GDM1 (cell line): ENCODE measurements at places on chromosomes 7 and 10.

- no peak for DNase-seq
Measured at GRCh38 chr7:31933481-31933880, 136.7 kb downstream of the PDE1C start.

DNA sequence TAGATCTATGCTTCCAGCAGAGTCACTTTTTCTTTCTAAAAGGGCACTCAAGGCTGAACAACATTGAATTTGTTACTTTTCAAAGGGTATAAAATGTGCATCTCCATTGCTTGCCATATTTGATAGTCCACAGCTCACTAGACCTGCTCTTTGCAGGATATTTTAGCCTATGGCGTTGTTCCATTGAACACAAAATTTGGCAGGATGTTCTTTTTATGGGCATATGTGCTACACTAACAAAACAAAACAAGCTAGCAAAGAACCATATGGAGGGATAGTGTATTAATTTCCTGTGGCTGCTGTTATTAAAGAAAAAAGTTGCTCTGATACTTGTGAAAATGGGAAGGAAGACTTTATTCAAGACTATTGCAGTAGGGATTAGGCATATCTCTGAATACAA is 828.7 kb downstream of the TYW1 start:
- DNase-seq = no peak

- DNase-seq = no peak
Measured at GRCh38 chr10:49628599-49628998, 14.8 kb downstream of the CHAT start.

- no peak for DNase-seq
Measured at GRCh38 chr7:138338361-138338760, 121.7 kb upstream of the TRIM24 start.

DNA sequence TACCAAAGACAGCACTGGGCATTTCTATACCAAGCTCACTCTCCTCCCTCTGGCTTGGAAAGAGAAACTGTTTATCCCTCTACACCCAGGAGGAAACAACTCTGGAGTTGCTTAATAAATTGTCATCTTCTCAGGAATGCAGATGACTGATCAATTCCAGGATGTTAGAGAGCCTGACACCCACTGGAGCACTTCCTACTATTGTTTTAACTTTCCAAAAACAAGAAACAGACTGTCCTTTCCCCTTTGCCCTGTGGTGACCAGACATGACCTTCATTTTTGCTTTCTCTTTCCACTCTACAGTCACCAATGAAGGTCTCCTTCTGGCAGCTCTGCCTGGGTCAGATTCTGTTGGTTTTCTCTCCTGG is 19.6 kb downstream of the GIMAP4 start:
- no peak for DNase-seq

DNA sequence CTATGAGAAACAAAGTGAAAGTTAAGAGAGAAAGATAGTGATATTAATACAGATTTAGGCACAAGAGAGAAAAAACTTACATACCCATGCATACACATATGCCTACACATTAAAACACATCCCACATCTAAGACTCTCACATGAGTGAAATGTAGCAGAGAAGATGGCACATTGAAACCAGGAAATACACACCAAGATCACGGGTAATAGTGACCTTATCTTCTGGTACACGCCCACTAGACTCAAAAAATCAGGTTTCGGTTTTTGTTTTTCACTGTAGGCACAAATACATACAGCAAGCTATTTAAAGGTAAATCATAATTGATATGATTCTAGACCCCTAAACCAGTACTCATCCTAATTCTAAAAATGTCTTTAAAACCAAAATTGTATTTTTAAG is 225.2 kb upstream of the TAC1 start:
- no peak for DNase-seq

DNA sequence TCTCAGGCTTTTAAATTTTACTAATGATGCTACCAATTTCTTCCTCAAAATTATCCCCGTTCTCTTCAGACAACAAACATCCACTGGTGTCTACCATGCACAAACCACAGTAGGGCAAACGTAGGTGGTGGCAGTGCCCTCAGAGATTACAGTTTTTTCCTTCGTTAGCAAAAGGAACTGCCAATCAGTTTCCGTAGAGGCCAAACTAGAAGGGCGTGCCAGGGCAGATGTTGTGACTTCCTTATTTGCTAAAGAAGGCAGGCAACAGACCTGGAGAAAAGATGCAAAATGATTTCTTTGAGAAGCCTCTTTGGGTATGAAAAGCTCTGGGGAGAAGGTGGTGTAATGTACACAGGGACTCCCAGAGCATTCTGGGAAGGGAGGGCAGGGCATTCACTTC is 7.6 kb upstream of the FAM180A start:
- DNase-seq = no peak

DNA sequence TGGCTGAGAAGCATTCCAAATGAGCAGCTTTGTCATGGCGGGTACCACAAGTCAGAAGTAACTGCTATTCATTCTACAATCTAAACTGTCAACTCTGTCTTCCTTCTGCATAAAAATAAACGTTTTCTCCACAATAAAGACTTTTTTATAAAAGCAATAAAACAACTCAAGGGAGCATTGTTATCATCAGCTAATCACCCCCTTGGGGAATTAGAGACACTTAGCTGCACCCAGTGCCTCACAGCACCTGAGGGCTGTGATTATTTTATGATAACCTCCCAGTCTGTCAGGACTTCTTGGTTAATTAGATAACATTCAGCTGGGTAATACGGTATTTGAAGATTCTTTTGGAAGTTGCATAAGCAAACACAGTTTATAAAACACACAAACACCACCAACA is 155.6 kb downstream of the PPP1R3A start:
- no peak for DNase-seq

- no peak for DNase-seq
Measured at GRCh38 chr7:132065989-132066603, 509.7 kb upstream of the PODXL start.

GRCh38 chr10:69955897-69956740 is 96.5 kb upstream of the MACROH2A2 start:
- no peak for DNase-seq

- no peak for DNase-seq
Measured at GRCh38 chr7:17118412-17118811, 180.0 kb upstream of the AHR start.

DNA sequence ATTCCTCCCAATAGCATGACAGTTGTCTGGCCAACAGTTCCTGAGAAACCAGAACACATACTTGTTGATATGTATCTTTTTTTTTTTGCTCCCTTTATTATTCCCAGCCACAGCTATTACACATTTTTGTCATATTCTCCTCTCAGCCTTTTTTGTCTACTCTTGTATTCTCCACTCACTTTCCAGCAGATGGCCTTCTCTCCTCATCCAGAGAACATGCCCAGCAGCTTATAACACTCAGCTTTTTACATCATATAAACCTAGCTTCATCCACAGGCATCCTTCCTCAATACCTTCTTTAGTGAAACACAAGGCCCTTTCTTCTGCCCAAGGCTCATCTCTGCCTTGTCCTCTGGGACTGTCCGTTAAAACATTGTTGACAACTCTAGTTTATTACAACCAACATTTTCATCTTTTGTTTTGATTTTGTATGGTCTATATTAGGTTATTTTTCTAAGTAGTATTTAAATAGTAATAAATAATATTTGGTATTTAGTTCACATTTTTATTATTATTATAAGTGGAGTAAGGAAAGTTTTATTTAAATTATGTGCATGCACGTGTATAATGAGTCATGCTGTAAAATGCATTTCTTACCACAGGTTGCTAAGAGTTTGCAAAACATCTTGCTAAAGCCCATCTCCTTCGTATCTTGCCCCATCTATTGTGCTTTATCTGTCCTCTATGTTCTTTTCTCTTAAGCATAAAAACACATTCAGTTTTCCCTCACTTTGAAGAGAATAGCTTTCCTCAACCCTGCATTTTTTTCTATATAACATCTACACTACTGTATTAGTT is 101.5 kb downstream of the ORC5 start:
- no peak for DNase-seq

DNA sequence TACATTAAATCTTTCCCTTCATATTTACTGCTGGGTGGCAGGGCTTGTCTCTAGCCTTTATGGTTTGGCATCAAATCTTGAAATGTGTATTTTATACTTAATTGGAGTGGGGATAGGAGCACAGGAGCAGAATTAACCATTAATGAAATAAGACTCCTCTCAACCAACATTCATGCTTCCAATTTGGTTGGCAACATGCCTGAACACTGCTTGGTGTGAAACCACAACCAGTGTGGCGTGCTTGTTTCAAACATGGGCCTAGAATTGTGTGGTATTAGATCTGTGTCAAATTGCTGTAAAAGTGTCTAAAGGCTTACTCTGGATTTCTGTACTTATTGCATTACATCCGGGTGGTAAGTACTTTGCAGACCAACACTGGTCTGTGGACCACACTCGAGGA is 25.1 kb upstream of the VPS41 start:
- no peak for DNase-seq

DNA sequence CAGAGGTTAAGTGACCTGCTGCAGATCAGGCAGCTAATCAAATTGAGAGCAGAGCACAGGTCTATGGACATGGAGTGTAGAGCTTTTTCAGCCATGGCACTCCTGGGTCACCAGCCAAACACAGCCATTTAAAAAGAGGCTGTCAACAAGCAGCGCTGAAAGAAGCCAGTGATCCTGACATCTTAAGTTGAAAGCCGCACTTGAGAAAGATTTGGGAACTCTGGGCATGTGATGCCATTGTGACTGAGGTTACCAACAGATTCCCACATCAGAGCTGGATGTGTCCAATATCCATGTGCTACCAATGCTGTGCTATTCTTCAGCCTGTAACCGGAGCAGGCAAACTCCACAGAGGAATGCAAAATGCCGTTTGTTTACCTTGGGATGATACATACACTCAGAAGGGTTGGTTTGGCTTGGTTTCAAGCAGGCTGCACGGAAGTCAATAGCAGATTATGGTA is 56.2 kb upstream of the ABLIM1 start:
- DNase-seq = no peak

DNA sequence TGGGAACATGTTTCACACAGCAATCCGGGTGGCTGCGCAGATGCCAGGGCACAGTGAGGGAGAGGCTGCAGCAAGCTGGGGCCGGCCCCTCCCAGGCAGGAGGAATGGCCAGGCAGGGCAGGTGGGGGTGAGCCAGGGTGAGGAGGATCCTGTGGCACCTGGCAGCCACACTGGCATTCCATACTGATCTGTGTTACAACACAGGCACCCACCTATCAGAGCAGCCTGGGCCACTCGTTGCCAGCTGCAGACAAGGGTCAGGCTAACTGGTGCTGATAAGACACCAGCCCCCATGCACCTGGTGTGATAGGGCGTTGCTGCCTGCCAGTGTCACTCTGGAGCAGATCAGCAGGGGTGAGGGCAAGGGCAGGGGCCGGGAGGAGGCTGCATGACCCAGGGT is 16.6 kb upstream of the RET start:
- DNase-seq = no peak
